ENCODE measurements at places on chromosomes 7 and 10.

DNA sequence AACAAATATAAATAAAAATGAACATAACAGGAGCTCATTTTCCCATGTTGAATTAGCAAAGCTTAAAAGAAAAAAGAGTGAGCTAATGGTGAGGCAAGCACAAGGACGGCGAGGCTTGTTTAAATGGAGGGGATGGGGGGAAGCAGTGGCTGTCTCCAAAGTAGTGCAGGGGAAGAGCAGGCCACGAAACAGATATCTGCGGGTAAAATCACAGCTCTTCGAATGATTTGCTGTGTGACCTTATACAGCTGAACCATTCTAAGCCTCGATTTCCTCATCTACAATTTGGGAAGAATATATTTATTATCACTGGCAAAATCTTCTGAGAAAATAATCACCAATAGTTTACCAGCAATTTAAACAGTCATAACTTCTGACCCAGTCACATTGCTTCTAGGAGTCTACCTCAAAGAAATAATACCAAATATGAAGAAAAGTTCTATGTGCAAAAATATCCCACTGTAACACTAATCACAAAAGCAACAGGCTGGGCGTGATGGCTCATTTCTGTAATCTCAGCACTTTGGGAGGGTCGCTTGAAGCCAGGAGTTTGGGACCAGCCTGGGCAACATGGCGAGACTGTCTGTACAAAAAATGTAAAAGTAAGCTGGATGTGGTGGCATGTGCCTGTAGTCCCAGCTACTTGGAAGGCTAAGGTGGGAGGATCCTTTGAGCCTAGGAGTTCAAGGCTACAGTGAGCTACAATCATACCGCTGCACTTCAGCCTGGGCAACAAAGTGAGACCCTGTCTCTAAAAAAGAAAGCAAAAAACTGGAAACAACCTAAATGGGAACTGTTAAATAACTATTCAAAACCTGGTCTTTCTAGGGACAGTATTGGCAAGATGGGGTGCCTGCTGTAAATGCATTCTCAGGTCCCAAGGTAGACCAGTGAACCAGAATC is 63.1 kb upstream of the ASAH2 start:
- DNase-seq = no peak

GRCh38 chr7:7271094-7271874 is 88.9 kb downstream of the C1GALT1 start:
- peak; percentile 64 for DNase-seq

GRCh38 chr7:153920897-153921296 is 131.3 kb upstream of the DPP6 start:
- no peak for DNase-seq

GRCh38 chr10:3831608-3832007 is 46.6 kb upstream of the KLF6 start:
- no peak for DNase-seq

DNA sequence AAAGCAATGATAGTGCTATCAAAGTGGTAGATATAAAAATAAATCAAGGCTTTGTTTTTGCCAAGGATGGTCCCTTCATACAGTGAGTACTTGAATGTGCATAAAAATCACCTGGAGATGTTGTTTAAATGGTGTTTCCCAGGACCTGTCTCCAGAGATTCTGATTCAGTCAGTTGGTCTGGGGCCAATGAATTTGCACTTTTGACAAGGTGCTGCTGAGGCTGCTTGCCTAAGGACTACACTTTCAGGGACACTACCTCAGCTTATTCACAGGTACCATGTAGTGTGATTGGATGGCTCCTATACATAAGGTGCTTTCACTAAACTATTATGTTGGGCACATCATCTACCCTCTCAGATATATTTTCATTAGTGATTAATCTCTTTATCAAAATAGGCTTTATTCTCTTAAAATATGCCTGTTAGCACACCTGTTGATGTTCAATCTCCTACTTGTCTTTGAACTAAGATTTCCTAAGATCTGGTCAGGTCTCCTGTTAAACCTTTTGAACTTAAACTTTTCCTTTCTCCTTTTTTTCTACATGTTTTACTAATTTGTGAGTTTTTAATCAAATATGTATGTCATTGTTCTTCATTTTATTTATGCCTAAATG is 24.3 kb downstream of the CAPZA2 start:
- DNase-seq = no peak

- DNase-seq = peak; percentile 37
These were observed 12.3 kb downstream of the SFXN3 start for GRCh38 chr10:101043363-101043707.

GRCh38 chr10:132022241-132022640 is 40.5 kb upstream of the BNIP3 start:
- no peak for DNase-seq

GRCh38 chr10:46237815-46238510 is 48.8 kb upstream of the ANTXRL start:
- DNase-seq = no peak

GRCh38 chr7:111224354-111225231 is 133.7 kb downstream of the LRRN3 start:
- no peak for DNase-seq

Measured in MV-4-11 (cell line).